ENCODE measurements at places on chromosomes 2 and 18. TPM values are rescaled to one million over a fixed set of nuclear protein-coding genes. Genes with fewer than 3 reads are reported as not detected.

The CXCR1 gene
- not detected for total RNA-seq

The UGT1A4 gene
- not detected for total RNA-seq

The COLEC11 gene
- under 0.01 TPM for total RNA-seq

DNA sequence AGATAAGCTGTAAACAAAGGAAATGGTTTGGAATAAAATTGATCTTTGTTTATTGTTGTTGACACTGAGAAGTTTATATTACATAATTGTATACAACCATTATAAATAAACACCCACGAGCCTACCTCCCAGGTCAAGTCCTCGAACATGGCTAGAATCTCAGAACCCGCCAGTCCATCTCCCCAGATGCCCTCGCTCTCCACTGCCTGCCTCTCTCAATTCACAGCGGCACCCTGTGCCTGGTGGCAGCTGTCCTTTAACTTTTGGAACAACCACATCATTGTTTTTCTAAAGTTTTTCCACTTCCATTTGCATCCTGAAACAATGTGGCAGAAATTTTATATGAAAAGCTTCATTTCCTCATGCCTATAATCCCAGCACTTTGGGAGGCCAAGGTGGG is 52.2 kb upstream of the OTOS start:
- H3K4me3 ChIP-seq: no peak overlapping the region
- no peaks in the 10 kb centered on the region for H3K36me3 ChIP-seq

The RBM45 gene
- 19.9 TPM for total RNA-seq

- no peaks in the 10 kb centered on the region for H3K4me1 ChIP-seq
- H3K27me3 ChIP-seq: peaks cover 28% of the 10 kb centered on the region
- H3K27ac ChIP-seq: no peak overlapping the region
- DNase-seq: no peak
- no peaks in the 10 kb centered on the region for H3K36me3 ChIP-seq
Observed at GRCh38 chr2:110946902-110947301, 173.8 kb upstream of the BCL2L11 start.

DNA sequence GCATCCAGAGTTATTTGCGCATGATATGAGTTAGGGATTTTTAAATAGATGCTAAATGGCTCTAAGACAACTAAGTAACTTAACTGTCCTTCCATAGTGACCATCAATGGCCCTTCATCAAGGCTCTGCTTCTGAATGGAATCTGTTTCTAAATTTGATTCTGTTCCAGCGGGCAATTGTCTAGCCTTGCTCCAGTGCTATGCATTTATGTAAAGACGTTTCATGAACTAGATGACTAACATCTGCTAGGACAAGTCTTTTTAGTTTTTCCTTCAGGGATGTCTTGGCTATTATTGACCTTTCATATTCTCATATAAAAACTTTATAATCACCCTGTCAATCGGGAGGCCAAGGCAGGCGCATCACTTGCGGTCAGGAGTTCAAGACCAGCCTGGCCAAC is 9.8 kb downstream of the ASTL start:
- DNase-seq: no peak
- peaks cover 13% of the 10 kb centered on the region for H3K27me3 ChIP-seq
- H3K4me1 ChIP-seq: no peaks in the 10 kb centered on the region
- no peak overlapping the region for H3K4me3 ChIP-seq

The TRIM43 gene
- not detected for total RNA-seq

Measured in osteoblast (primary cell).